Left ventricle myocardium inferior (tissue), 1 donor: ENCODE measurements at places on chromosomes 13 and 19.

DNA sequence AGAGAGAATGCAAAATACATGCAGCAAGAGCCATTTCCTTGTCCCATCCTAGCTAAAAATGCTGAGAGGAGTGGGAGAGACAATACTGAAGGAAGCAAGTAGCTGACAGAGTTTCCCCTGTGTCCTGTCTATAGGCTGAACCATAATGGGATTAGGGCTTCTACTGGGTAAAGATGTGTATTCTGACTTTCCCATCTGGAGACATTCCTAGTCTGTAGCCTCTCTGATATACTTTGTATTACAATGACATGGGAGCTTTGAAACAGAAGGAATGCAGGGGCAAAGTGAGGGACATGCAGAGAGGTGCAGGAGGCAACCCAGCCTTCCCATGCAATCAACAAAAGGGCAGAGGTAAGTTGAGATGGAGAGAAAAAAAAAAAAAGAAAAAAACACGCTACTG lies 10.5 kb upstream of the GPC6 start:
- no peak for DNase-seq

- DNase-seq = no peak
Measured at GRCh38 chr13:67964986-67965385, 734.9 kb upstream of the PCDH9 start.

DNA sequence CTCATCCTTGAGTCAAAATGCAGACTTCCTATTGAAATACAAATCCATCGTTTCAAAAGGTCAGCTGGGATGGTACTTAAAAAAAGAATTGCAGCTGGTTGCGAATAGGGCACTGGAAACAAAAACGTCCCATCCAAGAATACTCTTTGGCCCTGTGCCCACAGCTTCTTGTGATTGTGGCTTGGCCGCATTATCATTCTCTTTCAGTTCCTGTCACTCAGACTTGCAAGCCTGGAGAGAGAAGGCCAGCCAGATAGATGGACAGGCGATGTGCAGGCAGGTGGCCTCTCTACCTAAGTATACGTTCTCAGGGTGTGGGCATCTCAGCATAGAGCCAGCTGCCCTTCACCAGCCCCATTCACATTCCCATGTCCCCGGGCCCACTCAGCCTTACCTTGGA lies 208.5 kb upstream of the ZNF536 start:
- peak; percentile 26 for DNase-seq

DNA sequence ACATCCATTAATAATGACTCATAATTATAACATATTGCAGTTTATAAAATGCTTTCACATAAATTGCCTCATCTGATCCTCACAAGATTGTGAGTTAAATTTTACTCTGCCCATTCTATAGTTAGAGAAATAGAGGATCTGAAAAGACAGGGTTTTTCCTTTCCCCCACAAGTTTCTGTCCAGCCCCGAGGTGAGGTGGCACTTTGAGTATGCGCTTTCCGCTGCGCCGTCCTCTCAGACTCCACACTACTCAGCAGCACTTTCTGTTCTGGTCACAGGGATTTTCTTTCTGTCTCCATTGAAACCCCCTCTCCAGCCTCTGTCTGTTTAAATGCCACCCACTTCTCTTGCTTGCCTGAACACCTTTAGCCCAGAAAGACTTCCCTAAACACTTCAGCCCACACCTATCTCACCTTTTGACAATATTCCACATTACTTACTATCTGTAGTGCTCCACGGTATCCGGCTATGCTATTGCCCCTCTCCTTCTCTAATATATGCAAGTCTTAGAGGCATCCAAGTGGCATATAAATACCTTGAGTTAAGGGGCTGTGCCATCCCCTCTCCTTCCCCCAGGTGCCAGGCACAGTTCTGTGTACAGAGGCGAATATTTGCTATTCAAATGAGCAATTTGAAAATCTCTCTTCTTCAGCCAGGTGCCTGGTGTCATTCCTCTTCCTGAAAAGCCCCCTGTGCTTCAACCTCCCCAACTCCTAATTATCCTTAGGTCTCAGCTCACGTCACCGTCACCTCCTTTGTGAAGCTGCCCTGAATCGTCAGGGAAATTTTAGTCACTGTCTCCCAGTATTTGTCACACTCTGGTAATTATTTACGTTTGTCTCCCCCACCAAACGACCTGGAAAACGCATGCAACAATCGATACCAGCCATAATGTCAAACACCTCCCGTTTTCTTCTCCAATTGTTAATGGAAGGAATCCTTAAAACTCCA lies 268.7 kb downstream of the NHLRC3 start:
- no peak for DNase-seq

DNA sequence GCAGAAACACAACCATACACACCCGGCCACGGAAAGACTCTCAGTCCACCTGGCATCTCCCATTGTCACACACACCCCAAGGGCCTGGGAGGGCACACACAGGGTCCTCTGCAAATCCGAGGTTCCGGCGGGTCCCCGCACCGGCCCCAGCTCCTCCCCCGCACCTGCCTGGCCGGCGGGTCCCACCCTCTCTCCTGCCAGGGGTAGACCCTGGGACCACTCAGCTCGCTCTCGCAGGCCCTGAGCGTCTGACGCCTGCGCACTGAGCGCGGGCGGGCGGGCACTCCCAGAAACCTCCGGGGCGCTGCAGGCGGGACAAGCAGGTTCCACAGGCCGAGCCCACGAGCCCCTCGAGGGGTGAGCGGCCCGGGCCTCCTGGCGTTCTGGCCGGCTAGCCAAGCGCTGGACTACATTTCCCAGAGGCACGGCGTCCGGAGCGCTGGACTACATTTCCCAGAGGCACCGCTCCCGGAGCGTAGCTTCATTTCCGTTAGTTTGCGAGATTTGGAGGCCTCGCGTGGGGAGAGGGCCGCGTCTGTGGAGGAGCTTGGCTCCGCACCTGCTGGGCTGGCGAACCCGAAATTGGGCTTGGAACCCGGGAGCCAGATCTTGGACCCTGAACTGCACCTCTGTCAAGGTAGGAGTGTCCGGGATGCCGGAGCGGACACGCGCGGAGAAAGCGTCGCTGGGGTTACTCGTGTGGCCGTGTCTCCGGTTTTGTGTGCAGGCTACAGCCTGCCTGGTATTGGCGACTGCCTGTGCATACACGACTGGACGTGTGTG lies at the start of gene ZNF420:
Gene ZNF420, plus strand, starts transcription at position 500 of the 783 bp plus-strand sequence. CDS start 10,686 bp downstream, outside the sequence.
- DNase-seq = peak; percentile 93

GRCh38 chr13:72823724-72824123 lies 41.8 kb downstream of the PIBF1 start:
- no peak for DNase-seq

- no peak for DNase-seq
Measured at GRCh38 chr13:89502286-89502685, 1831.1 kb downstream of the SLITRK5 start.

GRCh38 chr19:16445238-16446107 lies 26.3 kb downstream of the EPS15L1 start:
- DNase-seq = no peak

GRCh38 chr13:113969973-113970611 lies 3.8 kb downstream of the C13orf46 start:
- peak; percentile 16 for DNase-seq

- no peak for DNase-seq
Measured at GRCh38 chr13:31846961-31847752, 107.8 kb downstream of the RXFP2 start.
